ENCODE measurements at places on chromosomes 6 and 20.

DNA sequence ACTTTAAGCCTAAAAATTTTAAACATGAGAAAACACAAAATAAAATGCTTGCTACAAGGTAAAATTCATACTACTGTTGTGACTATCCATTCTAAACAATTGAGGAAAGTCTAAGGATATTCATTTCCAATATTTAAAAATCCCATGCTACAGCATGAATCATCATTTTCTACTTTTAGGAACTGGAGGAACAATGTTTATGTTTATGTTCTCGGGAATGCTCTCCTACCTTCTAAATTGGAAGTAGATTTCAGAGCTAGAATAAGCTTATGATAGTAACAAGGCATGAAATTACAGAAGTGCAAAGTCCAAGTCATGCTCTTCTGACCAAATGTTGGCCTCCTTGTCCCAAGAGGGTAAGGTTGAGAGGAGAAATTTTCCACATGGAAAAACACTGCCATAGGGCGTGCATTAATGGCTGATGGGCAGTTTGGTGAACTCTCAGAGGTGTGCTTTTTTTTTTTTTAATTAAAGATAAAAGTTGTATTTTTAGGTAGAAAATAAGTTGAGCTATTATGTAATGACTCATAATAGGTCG is 6.0 kb upstream of the MYLK4 start:
- DNase-seq: no peak

GRCh38 chr6:21609881-21610329 is 16.4 kb downstream of the SOX4 start:
- no peak for DNase-seq

DNA sequence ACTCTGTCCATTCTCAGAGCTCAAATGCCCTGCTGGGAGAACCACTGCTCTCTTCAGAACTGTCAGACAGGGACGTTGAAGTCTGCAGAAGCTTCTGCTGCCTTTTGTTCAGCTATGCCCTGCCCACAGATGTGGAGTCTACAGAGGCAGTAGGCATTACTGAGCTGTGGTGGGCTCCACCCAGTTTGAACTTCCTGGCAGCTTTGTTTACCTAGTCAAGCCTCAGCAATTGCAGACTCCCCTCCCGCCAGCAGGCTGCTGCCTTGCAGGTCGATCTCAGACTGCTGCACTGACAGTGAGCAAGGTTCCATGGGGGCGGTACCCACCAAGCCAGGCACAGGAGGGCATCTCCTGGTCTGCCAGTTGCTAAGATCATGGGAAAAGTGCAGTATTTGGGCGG is 21.8 kb upstream of the UFL1 start:
- peak; percentile 24 for DNase-seq

- DNase-seq: no peak
Observed at GRCh38 chr6:25462235-25462897, 183.2 kb downstream of the CARMIL1 start.

DNA sequence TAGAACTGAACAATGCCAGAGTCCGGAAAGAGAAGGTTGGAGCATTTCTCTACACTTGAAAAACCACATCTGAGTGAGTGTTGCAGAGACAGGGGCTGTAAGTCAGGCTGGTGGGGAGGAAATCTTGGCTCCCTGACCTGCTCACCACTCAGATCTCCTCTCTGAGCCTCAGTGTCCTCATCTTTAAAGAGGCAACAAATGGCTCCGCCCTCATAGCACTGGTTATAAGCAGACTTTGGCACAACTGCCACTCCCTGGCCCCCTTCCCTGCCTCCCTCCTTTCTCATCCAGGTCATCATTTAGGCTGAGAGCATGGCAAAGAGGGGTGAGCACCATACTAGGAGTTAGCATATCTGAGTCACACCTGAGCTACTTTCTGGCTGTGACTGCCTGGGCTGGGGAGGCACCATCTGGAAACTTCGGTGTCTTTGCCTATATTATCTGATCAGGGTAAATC is 10.6 kb downstream of the SIRPG start:
- no peak for DNase-seq

DNA sequence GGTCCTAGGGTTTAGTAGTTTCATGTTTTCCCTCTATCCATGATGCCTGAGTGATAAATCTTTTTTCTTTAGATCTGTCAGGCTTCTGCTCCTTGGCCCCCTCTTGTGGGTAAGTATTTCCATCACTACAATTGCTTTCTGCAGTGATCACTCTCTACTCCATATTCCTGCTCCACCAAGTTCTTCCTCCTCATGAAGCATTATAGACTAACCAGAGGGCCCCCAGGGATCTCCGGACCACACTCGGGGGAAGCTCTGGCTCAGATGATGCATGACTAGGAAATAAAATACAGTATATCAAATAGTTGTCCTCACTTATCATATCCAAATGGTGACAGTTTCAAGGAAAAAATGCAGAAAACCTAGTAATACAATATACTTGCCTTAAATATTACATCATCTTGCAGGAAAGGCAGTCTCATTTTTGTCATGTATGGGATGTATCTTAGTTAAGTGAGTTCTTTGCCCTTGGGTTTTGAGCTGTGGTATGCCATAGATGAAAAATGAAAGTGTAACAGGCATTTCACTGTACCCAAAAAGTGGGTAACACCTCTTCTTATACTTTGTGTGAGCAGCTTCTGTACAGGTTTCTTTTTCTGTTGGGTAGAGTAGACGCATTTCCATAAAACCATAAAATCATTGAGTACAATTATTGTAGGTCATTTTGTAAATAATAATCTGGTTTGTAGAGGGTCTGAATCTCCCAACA is 200.9 kb upstream of the EYA4 start:
- DNase-seq: no peak

GRCh38 chr20:38060536-38060935 is 27.0 kb downstream of the RPRD1B start:
- DNase-seq: no peak

- DNase-seq: no peak
Observed at GRCh38 chr6:116429111-116429510, 32.1 kb upstream of the CALHM6 start.

GRCh38 chr6:83592770-83593394 is 80.5 kb downstream of the PRSS35 start:
- no peak for DNase-seq

DNA sequence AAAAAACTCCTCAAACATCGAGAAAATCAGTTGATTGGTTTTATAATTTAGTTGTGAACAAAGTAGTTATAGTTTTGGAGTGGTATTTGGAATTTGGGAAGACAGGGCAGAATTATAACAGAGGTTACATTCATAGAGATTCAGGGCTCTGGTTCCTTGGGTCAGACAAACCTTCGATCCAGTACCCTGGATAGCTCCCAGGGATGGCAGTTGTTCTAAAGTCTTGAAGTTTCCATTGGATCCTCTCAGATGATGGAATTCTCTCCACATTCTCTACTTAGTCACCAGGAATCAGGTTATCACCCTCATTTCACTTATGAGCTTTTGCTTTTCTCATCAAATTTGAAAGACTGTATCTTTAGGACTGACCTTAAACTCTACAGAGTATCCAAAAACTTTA is 285.1 kb downstream of the CENPW start:
- DNase-seq: no peak

- no peak for DNase-seq
Observed at GRCh38 chr6:71011871-71012371, 55.1 kb upstream of the B3GAT2 start.

GRCh38 chr6:147774856-147775255 is 266.4 kb downstream of the SAMD5 start:
- no peak for DNase-seq

- DNase-seq: no peak
Observed at GRCh38 chr6:137766596-137767370, 100.3 kb upstream of the TNFAIP3 start.

DNA sequence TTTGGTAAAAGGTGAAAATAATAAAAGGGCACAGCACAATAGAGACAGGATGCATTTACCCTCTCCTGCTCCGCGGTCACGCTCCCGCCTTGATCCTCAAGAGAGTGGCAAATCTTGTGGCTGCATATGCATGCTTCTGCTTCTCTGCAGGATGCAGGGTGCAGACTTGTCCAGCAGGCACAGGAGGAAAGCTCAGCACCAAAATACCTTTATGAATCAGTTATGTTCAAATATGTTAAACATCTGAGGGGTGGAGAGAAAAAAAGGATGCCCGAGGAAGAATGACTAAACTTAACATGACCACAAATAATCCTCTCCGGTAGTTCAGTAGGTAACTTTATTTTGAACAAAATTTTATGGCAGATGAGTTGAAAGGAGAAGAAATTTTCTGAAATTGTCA is 366.1 kb upstream of the SOX4 start:
- DNase-seq: no peak

GRCh38 chr6:14951704-14952103 is 294.2 kb upstream of the JARID2 start:
- no peak for DNase-seq

GRCh38 chr20:21719592-21720214 is 14.2 kb downstream of the PAX1 start:
- peak; percentile 21 for DNase-seq

DNA sequence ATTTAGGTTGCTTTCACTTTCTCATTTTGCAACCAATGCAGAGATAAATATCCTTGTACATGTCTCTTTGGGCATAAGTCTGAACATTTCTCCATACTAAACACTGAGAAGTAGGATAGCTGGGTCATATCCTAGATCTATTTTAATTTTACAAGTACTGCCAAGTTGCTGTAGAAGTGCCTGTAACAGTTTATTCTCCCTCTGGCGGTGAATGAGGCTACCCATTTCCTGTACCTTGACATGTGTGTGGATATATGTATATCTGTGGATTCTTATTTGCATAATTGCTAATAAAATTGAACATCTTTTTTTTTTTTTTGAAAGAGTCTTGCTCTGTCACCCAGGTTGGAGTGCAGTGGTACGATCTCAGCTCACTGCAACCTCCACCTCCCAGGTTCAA is 48.0 kb upstream of the PNRC1 start:
- DNase-seq: peak; percentile 10

DNA sequence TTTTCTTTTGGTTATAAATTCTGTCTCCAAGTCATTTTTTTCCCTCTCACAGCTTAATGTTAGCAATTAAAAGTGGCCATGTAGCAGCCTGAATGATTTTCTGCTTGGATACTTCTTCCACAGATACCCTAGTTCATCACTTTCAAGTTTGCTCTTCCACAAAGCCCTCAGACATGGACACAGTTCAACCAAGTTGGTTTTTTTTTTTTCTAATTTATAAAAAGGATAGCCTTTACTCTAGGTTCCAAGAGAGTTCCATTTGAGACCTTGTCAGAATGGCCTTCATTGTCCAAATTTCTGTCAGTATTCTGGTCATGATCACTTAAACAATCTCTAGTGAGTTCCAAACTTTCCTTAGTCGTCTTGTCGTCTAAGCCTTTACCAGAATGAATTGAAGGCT is 40.0 kb downstream of the RSPH3 start:
- no peak for DNase-seq

GRCh38 chr6:147627411-147627810 is 118.9 kb downstream of the SAMD5 start:
- DNase-seq: no peak

GRCh38 chr6:87154641-87154992 is 748 bp upstream of the ZNF292 start:
- DNase-seq: no peak

GRCh38 chr6:69957985-69958559 is 91.7 kb downstream of the COL19A1 start:
- DNase-seq: no peak

GRCh38 chr6:36947570-36948351 is 6.8 kb upstream of the PI16 start:
- DNase-seq: no peak

DNA sequence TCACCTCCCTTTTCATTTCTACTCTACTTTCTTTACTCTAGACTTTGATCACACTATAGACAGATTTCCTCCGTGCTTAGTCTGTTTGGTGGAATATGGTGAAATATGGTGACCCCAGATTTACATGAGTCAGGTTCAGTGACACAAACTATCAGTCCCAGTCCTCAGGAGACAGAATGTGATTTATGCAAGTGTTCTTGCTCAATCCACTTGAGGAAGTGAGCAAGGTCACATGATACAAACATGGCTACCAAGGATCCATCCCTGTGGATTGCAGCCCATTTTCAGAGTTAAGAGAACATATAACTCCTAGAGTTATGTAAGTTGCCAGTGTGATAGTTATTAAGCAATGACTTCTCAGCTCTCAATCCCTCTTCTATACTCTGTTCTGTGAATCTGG is 23.7 kb upstream of the TSHZ2 start:
- no peak for DNase-seq

DNA sequence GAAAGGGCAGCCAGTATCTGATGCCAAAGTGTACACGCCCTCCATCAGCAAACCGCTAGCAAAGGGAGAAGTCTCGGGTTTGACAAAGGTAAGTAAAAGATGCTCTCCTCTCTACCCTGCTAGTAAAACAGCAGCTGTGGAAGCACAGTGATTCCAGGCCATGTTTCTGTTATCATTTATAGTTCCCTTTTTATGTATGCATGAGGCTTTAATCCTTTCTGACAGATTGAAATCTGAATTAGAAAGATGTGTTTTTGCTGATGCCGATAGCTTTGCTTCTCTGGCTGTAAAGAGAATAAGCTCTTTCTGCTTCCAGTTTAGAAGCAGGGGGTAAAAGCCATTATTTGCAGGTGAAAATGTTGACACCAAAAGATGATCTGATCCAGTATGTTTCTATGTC is 392.4 kb upstream of the SOX4 start:
- DNase-seq: no peak

GRCh38 chr6:53484476-53485280 is 60.2 kb downstream of the GCLC start:
- peak; percentile 60 for DNase-seq

- no peak for DNase-seq
Observed at GRCh38 chr6:81734500-81735150, 17.9 kb downstream of the TENT5A start.

GRCh38 chr6:88174906-88175305 is 8.8 kb upstream of the CNR1 start:
- DNase-seq: no peak

GRCh38 chr20:44533928-44534327 is 12.1 kb upstream of the SERINC3 start:
- DNase-seq: no peak

DNA sequence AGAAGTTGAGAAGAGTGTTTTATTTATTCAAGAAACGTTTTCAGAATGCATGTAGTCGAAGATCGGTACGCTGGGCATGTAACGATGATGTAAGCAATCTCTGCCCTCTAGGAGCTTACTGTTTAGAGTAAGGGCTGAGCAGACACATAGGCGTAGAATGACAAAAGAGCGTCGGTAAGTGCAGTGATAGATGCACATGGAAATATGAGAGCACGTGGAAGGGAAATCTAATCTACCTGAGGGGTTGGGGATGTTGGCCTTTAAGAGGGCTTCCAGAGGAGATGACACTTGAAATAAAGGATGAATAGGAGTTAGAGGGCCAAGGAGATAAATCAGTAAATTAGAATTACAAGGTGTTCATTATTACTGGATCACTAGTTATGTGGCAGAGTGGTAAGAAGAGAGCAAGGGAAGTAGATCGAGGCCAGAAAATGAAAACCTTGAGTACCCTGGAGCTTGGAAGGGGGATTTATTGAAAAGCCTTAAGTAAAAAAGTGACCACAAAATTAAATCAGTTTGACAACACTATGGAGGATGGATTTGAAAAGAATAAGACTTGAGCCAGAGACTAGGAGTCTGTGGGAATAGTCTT is 782 bp downstream of the TRMT11 start:
- DNase-seq: no peak
